ENCODE measurements at places on chromosomes 2 and 18.

DNA sequence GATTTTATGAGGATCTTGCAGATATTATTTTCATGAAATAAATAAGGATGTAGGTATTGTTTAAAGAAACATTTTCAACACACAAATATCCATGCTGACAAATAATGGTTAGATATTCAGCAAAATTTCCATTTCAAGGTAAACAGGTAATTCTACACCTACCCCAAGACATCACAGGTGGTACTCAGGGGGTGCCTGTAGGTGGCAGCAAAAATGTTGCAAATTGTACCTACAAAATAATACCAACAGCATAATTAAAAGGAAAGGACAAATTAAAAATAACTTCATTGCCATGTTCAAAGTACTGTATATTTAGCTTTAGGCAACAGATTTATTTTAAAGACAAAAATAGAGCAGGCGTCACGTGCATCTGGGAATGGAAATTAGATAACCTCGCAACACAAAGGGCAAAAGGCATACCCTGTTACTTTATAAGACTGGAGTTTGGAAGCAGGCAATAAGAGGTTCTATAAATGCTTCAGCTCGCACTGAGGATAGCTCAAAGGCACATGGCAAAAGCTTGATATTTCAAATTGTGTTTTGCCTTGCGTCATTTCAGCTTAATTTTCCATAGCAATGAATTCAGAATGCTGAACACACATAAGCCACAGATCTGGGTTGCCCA lies 630.5 kb downstream of the TDRD15 start:
- no peak for DNase-seq

GRCh38 chr2:42223855-42224268 lies 54.7 kb downstream of the EML4 start:
- DNase-seq, result no peak

- no peak for DNase-seq
Observed at GRCh38 chr2:30738141-30738911, 68.9 kb downstream of the CAPN13 start.

- no peak for DNase-seq
Observed at GRCh38 chr18:10743766-10744165, 217.9 kb downstream of the NAPG start.

GRCh38 chr2:106038601-106039375 lies 155.3 kb downstream of the UXS1 start:
- DNase-seq, result no peak

GRCh38 chr2:69950241-69950640 lies 11.2 kb downstream of the ASPRV1 start:
- no peak for DNase-seq

- no peak for DNase-seq
Observed at GRCh38 chr2:12577567-12578253, 139.0 kb upstream of the TRIB2 start.

Data from activated gamma-delta T cell (primary cell).